T-helper 22 cell (primary cell): ENCODE measurements at places on chromosomes 2 and 18.
A peak's percentile ranks its signal among the peaks of the same experiment; 100 is the strongest.

DNA sequence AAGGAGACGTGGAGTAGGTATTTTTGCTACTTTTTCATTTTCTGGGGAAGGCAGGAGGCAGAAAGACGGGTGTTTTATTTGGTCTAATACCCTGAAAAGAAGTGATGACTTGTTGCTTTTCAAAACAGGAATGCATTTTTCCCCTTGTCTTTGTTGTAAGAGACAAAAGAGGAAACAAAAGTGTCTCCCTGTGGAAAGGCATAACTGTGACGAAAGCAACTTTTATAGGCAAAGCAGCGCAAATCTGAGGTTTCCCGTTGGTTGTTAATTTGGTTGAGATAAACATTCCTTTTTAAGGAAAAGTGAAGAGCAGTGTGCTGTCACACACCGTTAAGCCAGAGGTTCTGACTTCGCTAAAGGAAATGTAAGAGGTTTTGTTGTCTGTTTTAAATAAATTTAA lies 3.4 kb downstream of the FZD7 start:
- no peak for DNase-seq

GRCh38 chr2:86107031-86107430 lies 996 bp downstream of the PTCD3 start:
- no peak for DNase-seq

- no peak for DNase-seq
Observed at GRCh38 chr2:241931976-241932898, 62.7 kb downstream of the RTP5 start.

DNA sequence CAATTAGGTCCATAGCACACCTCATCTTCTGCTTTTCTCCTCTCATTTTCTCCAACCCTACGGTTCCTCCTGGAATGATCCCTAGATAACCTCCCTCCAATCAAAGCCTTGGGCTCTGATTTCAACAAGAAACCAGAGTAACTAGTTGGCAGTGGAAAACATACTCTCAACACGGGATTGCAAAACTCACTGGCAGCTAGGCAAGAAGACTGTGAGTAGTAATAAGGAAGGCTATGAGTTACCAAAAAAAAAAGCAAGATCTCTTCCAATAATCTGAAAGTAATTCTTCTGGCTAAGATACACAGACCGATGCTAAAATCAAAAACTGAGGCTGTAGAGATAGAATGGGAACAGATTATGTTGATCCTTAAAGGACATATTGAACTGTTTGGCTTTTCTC lies 28.4 kb upstream of the CCDC102B start:
- DNase-seq: no peak

DNA sequence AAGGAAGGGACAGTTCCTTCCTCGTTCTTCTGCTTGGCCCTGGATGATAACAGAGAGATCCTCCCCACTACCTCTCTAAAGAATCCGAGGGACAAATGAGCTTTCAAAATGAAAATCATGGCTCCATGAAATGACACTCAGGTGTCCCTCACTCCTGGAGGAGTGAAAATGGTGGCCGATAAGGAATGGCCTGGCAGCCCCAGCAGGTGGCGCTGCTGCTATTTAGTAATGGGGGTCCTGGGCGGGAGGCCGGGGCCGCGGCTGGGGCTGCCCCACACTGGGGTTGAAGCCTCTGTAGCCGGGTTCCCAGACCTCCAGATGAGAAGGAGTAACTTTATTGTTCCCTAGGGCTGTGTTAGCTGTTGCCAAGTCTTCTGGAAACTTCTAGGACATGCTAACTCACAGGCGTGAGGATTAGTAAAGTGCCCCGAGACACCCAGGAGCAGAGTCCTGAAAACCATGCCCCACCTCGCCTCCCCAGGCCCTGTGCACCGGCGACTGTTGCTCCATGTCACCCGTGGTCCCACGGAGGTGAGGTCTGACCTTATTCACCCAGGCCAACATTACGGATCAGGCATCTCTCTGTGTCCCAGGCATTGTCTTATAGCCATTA lies 138.0 kb downstream of the CTIF start:
- peak; percentile 10 for DNase-seq

- DNase-seq: no peak
Observed at GRCh38 chr2:70897977-70898226, 37.8 kb upstream of the ATP6V1B1 start.

DNA sequence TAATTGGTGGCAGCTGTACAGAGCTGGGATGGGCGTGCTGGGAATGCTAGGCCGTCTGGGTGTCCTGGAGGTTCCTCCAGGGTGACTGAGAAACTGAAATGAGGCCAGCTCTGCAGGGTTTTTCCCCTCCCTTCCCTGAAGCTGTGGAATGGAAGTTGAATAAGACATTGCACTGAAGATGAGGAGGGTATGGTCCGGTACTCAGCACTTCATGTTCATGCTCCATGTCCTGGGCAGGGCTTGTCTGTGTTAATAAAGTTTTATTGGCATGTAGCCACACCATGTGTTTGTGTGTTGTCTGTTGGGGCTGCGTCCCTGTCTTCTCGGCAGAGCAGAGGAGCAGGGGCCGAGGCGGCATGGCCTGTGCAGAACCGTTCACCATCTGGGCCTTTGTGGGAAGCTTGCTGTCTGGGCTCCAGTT lies 154.0 kb downstream of the LDLRAD4 start:
- no peak for DNase-seq

GRCh38 chr18:48933578-48934414 lies 17.0 kb downstream of the SMAD7 start:
- DNase-seq: no peak

GRCh38 chr2:26177122-26177521 lies 4.2 kb downstream of the GAREM2 start:
- DNase-seq: no peak

- no peak for DNase-seq
Observed at GRCh38 chr2:174341995-174342685, 7.4 kb downstream of the SP9 start.

GRCh38 chr2:109447251-109447661 lies 166.5 kb downstream of the SEPTIN10 start:
- DNase-seq: no peak

GRCh38 chr18:8416212-8417019 lies 192.8 kb upstream of the RAB12 start:
- DNase-seq: no peak

- DNase-seq: no peak
Observed at GRCh38 chr2:197558393-197558792, 42.5 kb downstream of the MOB4 start.

DNA sequence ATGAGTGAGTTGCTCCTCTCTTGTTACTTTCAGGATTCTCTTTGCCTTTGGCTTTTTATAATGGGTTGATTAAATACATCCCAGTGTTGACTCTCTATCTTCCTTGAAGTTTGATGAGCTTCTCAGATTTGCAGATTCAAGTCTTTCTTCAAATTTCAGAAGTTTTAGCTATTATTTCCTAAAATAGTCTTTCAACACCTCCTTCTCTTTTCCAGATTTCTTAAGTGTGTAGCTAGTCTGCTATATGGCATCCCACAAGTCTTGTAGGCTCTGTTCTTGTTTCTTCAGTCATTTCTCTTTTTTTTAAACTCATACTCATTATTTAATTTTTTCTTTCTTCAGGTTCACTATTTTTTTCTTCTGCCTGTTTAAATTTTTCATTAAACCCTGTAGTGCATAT lies 287.7 kb upstream of the CNTNAP5 start:
- no peak for DNase-seq

DNA sequence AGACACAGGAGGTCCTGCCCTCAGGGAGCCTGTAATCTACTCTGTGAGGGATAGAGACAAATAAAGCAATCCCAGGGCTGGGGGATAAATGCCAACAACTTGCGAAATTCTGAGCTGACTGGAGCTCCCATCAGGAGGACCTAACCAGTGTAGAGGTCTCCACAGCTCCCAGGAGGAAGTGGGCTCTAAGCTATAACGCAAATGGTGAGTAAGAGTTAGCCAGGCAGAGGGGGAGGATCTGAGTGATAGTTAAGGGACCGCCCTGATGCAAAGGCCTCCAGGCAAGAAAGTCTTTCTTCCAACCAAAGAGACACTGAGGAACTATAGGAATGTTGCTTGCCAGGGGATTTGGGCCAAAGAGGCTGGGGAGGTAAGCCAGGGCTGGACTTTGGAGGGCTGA lies 16.0 kb upstream of the ZNF532 start:
- no peak for DNase-seq

DNA sequence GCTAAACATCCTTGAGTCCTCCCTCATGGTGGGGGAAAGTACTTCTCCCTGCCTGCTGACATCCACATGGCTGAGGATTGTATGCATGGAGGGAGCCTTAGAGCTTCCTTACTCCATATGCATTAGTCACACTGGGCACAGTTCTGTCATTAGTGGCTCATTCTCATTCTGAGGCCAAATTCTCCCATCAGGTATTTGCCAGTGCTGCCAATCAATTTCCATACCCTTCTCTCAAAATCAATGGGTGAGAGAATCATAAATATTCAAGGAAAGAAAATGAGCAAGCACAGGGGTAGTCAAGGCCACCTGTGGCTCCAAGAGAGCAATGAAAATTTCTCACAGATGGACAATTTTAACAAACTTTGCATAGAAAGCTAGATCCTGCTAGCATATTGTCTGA lies 422.6 kb upstream of the SETBP1 start:
- no peak for DNase-seq

DNA sequence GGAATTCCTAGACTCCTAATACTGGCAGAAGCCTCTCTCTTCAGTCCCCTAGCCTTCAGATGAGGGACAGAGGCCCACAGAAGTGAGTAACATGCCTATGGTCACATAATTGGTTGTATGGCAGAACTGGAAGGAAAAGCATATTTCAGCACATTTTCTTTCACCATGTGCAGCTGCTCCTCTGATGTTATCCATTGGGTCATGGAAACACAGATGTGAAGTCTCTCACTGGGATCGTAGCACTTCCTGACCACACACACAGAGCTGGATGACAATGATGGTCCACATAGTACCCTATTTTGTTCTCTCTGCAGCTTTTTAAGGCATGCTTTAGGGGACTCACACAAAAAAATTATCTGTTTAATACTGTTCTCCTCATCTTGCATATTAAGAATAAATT lies 24.5 kb downstream of the MYO3B start:
- DNase-seq: no peak

DNA sequence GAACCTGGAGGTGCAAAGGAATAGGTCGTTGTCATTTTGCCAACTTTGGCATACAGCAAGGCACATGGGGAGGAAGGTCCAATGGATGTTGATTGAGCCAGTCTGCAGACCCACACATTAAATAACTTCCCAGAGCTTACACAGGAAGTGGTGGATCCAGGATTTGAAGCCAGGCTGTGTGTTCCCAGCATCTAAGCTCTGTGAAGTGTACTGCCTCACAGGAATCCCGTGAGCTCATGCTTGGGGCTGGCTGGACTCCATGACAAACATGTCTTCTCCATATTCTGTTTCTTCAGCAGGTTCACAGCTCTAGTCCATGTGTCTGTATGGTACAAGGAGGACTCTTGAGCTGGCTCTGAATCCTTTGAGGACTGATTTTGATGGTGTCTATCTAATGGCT lies 63.9 kb downstream of the KLHL29 start:
- no peak for DNase-seq

DNA sequence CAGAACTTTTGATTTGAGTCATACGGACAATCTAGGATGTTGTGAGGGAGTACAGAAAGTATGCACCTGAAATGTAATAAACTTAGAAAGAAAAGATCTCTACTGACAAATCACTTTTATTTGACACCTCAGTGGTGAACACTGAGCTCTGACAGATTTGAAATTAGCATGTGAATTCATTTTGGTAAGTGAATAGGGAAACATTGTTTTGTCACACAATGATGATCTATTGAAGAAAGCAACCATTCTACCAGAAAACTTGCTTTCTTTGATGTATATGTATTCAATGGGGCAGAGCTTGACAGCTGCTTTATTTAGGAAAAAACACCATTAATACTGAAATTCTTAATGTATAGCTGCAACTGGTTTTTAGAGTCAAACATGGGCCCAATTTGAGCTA lies 500.5 kb downstream of the CCDC85A start:
- DNase-seq: no peak

GRCh38 chr18:46353460-46353859 lies 249.3 kb downstream of the HAUS1 start:
- DNase-seq: no peak

- DNase-seq: no peak
Observed at GRCh38 chr2:27308359-27308881, at the start of gene UCN. TSS of gene UCN (minus strand) at chr2:27308445. CDS start at chr2:27307895, 550 bp downstream.

DNA sequence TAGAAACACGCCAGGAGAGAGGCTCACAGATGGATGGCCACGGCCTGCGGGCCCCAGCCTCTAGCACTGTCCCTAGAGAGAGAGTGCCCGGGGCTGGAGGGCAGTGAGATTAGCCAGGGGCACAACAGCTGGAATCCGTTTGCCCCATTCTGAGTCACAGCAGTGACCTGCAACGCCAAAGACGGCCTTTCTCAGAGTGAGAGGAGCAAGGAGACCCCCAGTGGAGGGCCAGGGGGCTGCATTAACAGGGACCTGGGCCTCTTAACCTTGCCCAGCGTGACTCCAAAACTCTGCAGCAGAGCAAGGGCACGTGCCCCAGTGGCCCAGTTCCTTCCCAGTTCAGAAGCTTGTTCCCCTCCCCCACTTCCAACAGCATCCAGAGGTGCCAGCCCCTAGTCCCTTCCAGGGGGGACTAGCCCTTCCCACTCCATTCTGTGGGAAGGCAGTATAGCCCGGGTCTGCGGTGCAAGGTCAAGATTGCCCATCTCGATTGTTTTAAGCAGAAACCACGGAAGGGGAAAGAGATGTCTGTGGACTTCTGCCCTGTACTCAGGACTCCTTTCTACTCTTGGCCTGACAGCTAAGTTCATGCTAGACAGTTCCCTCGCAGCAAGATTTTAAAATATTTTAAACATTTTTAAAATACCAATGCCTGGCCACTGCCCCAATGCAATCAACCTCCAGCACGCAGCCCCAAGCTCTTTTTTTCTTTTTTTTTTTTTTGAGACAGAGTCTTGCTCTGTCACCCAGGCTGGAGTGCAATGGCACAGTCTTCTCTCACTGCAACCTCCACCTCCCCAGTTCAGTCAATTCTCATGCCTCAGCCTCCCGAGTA lies 50.9 kb upstream of the BIN1 start:
- DNase-seq: no peak

DNA sequence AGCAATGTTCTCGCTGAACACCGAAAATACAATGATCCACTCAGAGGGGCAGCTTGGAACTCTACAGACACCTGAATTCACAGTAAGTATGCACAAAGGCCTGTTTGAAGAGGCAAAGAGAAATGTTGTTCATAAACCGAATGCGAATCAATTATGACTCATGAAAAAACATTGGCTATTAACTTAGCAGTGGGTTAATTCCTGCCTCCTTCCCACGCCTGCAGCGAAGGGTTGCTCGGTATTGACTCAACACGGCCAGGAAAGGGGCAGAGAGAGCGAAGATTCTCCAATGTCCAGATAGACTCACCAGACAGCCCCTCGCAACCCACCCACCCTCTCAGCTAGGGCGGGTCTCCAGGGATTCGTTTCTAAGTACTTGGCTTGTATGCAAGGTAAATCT lies 9.4 kb downstream of the CRACDL start:
- DNase-seq: no peak
